ENCODE measurements at places on chromosomes 2 and 18. TPM values are rescaled to one million over a fixed set of nuclear protein-coding genes. Genes with fewer than 3 reads are reported as not detected.

DNA sequence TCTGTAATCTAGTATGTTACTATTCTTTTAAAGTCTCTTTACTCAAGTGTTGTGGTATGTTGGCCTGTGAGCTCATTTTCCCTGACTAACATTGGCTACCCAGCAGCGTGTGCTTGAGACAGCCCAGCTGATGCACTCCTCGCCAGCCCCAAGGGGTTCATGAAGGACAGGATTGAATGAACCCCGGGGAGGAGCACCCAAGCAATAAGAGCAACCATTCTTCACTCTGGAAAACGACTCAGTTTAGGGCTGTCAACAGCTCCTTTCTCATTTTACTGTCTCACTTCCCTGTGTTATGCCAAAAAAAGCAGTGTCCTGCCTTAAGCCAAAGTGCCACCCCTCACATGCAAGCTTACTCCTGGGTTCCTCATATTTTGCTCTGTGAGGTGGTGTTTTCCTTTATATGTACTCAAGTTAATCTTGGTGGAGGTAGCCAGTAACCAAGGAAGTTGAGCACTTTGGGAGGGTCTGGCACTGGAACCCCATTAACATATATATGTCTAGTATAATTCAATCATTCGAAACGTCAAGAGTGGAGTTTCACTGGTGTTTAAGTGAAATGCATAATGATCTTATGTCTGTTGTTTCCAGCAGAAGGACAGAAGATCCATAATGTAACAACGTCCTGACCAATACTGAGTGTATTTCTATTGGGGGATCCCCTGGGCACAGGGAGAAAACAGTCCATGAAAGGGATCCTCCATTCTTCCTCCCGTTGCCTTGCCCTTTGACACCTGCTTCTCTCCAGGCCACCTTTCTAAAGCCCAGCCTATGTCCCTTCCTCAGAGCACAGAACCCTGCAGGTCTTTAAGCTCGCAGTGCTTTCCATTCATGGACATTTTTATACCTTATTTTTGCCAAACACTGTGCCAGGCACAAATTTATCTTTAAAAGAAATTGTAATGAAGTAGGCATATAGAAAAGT lies 43.2 kb downstream of the ATIC start:
- H3K27ac ChIP-seq: no peak overlapping the region
- no peak overlapping the region for H3K4me3 ChIP-seq
- H3K4me1 ChIP-seq: no peaks in the 10 kb centered on the region
- H3K27me3 ChIP-seq: no peaks in the 10 kb centered on the region
- peaks cover 17% of the 10 kb centered on the region for H3K36me3 ChIP-seq

DNA sequence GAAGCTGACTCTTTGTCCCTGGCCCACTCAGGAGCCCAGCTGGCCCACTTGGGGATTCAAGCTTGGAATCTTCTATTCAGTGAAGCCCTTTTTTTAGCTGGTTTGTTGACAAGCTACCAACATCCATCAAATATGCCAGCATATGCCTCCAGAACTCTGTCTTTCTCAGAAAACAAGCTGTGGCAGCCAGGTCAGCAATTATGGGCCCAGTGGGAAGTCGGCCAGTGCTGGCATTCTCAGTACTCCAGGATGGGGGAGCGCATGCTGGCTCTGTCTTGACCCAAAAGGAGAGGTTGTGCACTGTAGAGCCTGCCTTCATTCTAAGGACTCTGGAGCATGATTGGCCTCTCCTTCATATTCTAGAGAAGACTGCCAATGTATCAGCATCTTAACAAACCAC lies 401.5 kb downstream of the CNTNAP5 start:
- H3K27ac ChIP-seq: no peak overlapping the region
- no peak overlapping the region for H3K4me3 ChIP-seq
- no peak for DNase-seq
- H3K27me3 ChIP-seq: peaks cover 27% of the 10 kb centered on the region
- no peaks in the 10 kb centered on the region for H3K36me3 ChIP-seq
- no peaks in the 10 kb centered on the region for H3K4me1 ChIP-seq

DNA sequence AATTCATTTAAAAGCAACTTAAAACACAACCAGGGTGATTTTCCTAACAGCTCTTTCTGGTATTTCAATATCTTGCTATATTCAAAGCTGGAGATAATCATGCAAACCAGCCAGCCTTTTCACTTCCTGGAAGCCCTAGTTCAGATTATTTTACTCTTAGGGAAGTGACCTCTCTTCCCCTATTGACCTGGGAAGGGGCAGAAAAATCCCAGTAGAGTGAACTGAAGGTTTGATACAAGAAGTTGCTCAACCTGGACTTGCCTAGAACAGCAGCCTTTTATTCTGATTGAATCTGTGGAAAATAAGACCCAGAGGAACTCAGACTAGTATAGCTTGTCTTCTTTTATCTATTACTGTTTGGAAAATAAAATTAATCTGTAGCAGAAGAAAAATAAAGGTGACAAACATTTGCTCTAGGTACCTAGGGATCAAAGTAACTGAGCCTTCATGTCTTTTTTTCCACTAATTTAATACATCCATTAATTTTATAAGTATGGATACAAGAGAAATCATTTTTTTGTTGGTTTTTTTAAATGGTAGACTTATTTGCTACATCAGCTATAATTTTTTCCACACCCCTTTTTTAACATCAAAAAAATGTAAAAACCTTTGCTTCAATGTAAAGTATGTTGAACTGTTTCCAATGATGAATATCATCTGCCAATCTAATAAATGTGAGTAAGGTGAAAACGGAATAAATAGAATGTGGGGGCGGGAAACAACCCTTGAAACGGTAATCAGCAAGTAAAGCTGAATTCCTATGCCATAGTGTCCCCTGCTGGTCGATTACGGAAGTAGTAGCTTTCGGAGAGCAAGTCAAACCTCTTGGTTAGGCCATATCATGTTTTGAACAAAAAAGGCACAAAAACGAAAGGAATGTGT lies 629.9 kb downstream of the NRXN1 start:
- H3K27ac ChIP-seq: no peak overlapping the region
- no peaks in the 10 kb centered on the region for H3K4me1 ChIP-seq
- DNase-seq: no peak
- no peaks in the 10 kb centered on the region for H3K36me3 ChIP-seq
- peaks cover 17% of the 10 kb centered on the region for H3K27me3 ChIP-seq

- DNase-seq: no peak
- H3K4me3 ChIP-seq: no peak overlapping the region
Observed at GRCh38 chr2:10427618-10427949, 20.5 kb downstream of the ODC1 start.

GRCh38 chr18:2981212-2981728 lies 31.7 kb downstream of the LPIN2 start:
- H3K4me1 ChIP-seq: peaks cover 71% of the 10 kb centered on the region
- DNase-seq: no peak
- H3K4me3 ChIP-seq: no peak overlapping the region
- no peaks in the 10 kb centered on the region for H3K36me3 ChIP-seq
- peak overlapping the region; percentile 43 for H3K27ac ChIP-seq
- H3K27me3 ChIP-seq: no peaks in the 10 kb centered on the region

DNA sequence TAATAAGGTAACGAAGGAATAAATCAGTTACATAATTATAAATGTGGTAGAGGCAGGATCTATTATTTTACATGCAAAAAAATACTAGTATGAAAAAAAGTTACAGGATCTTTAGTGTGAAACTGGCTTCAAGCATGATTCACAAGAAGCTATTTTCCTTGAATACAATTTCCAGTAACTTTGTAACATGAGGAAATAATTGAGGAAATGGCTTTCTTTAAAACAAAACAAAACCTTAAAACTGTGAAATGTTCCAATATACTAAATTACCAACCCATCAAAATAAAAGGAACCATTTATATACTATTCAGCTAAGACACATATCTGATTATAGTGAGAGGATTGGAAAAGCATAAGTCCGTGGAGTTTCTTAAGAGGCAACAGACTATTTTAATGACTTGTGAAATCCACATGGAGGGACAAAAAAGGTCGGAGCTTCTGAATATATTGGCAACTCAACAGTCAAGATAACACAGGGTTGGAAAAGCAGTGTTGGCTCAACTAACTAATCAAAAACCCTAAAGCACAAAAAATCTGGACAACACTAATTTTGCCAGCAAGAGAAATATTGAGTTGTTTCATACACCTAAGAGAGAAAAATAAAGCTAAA lies 10.6 kb downstream of the IRS1 start:
- H3K27me3 ChIP-seq: no peaks in the 10 kb centered on the region
- H3K4me1 ChIP-seq: peaks cover 77% of the 10 kb centered on the region
- no peak overlapping the region for H3K4me3 ChIP-seq
- H3K27ac ChIP-seq: peak overlapping the region; percentile 95
- no peak for DNase-seq

DNA sequence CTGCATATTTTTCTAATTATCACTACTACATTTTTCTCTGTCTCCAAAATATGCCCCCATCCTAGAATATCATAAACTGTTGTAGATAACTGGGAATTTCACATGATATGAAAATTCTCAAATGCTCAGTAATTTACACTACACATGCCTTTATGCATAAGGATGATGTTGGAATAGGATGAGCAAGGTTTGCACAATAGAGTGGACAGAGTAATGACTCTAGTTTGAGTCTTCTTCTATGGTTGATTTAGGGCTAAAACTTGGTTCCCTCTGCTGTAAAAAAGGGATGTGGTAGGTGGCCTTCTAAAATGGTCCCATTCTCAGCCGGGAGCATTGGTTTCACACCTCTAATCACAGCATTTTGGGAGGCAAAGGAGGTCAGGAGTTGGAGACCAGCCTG lies 129.9 kb downstream of the BCL11A start:
- DNase-seq: no peak
- no peak overlapping the region for H3K27ac ChIP-seq
- no peaks in the 10 kb centered on the region for H3K27me3 ChIP-seq
- no peaks in the 10 kb centered on the region for H3K36me3 ChIP-seq
- no peak overlapping the region for H3K4me3 ChIP-seq

- H3K4me1 ChIP-seq: no peaks in the 10 kb centered on the region
- H3K4me3 ChIP-seq: no peak overlapping the region
- no peak for DNase-seq
- no peak overlapping the region for H3K27ac ChIP-seq
Observed at GRCh38 chr18:63897072-63897471, 9.6 kb downstream of the SERPINB2 start.

DNA sequence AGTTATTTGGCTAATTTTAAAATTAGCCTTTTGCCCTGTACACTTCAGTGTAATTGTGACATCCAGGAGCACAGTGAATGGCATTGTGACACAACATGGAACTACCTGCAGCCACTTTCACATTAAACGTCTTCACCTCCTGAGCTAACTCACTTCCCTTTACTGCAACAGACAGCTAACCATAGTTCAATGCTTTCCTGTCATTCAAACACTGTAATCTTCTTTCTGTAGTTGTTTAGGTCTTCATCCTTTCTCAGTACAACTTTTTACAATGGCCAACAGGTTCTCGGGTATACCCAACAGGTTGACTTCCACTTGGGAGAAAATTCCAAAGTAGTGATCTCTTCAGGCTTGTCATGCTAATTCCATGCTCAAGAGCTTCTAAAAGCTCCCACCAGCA lies 8.6 kb upstream of the AGPS start:
- H3K27ac ChIP-seq: no peak overlapping the region
- H3K4me1 ChIP-seq: no peaks in the 10 kb centered on the region
- H3K4me3 ChIP-seq: no peak overlapping the region
- DNase-seq: no peak
- H3K27me3 ChIP-seq: no peaks in the 10 kb centered on the region
- H3K36me3 ChIP-seq: peaks cover 5% of the 10 kb centered on the region

CPLX4 gene
- not detected for total RNA-seq

GPR39 gene
- total RNA-seq: not detected

EMILIN1 gene
- 18.4 TPM for total RNA-seq

LHCGR gene
- total RNA-seq: 0.16 TPM

Measured in left ventricle myocardium inferior (tissue), 1 donor.